ENCODE measurements at places on chromosomes 12 and 14. TPM values are rescaled to one million over a fixed set of nuclear protein-coding genes. Genes with fewer than 3 reads are reported as not detected.

The FITM1 gene
- 148 TPM for total RNA-seq

The GRIN2B gene
- 0.03 TPM for total RNA-seq

DNA sequence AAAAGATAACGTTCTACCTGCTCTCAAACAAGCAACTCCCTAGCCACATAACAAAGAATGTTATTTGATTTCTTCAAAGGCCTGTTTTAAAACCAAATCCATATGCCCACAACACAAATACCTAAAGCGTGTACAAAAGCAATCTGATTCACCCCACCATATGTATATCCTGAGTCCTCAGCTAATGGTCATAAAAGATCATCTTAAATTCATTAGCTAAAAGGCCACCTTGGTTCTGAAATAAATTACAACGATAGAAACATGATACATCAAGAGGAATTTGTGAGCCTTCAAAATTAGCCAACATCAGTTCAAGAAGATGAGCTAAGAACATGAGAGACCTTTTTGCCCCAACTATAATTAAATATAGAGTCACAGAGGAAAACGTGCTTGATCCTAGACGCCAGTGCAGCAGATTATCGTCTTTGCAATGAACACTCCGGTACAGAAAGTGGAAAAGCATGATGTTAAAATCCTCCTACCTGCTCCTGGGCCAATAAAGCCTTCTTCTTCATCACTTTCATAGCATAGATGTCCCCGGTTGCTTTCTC, 20.0 kb downstream of the CIT start:
- H3K27ac ChIP-seq: no peak overlapping the region
- no peak for DNase-seq
- H3K27me3 ChIP-seq: no peaks in the 10 kb centered on the region
- H3K36me3 ChIP-seq: no peaks in the 10 kb centered on the region
- no peak overlapping the region for H3K4me3 ChIP-seq

DNA sequence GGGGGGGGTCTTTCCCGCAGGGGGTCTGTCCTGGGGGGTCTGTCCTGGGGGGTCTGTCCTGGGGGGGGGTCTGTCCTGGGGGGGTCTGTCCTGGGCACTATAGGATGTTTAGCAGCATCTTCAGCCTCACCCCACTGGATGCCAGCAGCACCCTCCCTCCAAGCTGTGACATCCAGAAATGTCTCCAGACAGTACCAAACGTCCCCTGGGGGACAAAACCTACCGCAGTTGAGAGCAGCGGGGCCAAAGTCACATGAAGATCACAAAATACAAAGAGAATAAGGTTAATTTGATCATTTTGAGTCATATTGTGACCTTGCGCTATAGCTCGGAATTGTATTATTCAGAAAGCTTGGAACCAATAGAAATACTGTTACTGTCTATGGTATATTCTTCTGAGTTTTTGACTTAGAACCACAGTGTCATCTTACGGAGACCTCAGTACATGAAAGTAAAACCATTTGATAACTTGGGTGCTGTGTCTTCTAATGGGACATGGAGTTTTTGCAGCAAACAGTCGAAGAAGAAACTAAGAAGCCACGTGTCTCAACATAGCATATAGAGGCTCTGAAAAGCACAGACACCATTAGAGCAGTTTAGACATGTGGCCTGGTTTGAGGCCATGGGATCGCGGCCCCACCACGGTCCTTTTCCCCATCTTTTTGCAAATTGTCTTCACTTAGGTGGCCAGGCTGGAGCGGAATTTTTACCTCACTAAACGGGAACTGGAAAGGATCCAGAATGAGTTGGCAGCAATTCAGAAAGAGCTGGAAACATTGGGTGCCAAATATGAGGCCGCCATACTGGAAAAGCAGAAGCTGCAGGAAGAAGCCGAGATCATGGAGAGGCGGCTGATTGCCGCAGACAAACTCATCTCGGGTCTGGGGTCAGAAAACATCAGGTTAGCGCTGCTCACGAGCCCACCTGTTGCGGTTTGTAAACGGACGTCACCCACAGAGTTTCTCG, 59.9 kb downstream of the CCDC92 start:
- no peak overlapping the region for H3K4me3 ChIP-seq
- no peaks in the 10 kb centered on the region for H3K36me3 ChIP-seq
- DNase-seq: no peak
- no peak overlapping the region for H3K27ac ChIP-seq
- H3K4me1 ChIP-seq: peaks cover 1% of the 10 kb centered on the region
- H3K27me3 ChIP-seq: peaks cover 42% of the 10 kb centered on the region

GRCh38 chr12:71555191-71555590, 108.5 kb downstream of the ZFC3H1 start:
- H3K4me3 ChIP-seq: no peak overlapping the region
- no peaks in the 10 kb centered on the region for H3K36me3 ChIP-seq
- H3K4me1 ChIP-seq: no peaks in the 10 kb centered on the region
- no peaks in the 10 kb centered on the region for H3K27me3 ChIP-seq
- DNase-seq: no peak
- H3K27ac ChIP-seq: no peak overlapping the region

DNA sequence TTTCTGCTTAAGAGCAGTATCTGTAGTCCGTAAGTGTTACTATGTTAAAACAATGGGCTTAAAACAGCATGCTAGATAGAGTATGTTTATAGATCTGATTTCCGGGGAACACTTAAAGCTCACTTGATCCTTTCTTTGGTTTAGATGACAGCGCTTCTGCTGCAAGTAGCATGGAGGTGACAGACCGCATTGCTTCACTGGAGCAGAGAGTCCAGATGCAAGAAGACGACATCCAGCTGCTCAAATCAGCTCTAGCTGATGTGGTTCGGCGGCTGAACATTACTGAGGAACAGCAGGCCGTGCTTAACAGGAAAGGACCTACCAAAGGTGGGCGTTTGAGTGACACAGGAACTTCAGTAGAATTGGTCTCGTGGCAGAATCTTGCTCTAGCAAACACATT, 57.5 kb downstream of the EML1 start:
- H3K4me3 ChIP-seq: no peak overlapping the region
- no peaks in the 10 kb centered on the region for H3K27me3 ChIP-seq
- H3K4me1 ChIP-seq: peaks cover 28% of the 10 kb centered on the region
- no peak for DNase-seq
- H3K27ac ChIP-seq: no peak overlapping the region

DNA sequence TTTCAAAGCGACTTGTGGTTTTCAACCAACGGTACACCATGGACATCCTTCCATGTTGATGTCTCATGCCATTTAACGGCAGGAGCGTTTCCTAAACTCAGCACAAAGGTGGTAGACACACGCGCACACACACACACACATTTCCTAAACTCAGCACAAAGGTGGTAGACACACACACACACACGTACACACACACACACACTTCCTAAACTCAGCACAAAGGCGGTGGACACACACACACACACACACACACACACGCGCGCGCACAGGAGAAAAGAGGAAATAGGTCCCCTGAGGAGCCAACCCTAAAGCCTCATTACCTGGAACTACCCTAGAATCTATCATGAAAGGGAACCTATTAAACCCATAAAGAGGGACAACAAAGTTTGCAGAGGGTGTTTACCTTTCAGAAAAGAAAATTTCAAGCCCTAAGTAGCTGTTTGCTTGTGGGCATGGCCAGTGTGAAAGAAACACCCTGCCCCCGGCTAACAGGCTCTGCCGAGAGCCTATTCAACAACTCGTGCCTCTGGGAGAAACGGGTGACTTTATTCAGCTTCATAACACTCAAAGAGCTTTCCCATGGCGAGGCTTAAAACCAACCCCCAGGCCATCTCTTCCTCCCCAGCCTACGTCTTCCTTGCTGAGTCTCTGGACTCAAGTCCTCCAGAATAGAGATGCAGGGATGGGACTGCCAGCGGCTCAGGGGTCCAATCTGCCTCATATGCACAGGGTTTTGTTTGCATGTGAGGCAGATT, 31.8 kb downstream of the SLC8B1 start:
- no peak overlapping the region for H3K4me3 ChIP-seq
- DNase-seq: no peak
- no peaks in the 10 kb centered on the region for H3K27me3 ChIP-seq

DNA sequence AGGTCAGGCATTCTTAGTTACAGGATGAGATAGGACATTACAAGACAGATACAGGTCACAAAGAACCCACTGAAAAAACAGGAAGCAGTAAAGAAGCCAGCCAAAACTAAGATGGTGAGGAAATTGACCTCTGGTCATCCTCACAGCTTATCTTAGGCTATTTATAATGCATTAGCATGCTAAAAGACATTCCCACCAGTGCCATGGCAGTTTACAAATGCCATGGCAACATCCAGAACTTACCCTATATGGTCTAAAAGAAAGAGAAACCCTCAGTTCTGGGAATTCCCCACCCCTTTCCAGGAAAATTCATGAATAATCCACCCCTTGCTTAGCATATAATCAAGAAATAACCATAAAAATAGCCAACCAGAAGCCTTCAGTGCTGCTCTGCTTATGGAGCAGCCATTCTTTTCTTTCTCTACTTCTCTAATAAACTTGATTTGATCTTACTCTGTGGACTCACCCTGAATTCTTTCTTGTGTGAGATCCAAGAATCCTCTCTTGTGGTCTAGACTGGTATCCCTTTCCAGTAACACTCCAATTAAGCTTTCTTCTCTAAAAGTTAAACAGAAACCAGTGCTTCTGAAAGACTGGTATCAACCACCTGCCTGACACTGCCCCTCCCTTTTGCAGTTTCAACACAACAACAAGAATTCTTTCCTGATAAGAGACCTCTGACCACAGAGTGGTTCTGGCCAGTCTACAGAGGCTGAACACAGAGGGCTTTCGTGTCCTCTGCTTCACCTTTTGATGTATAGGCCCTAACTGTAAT, 86.9 kb downstream of the BCAT1 start:
- DNase-seq: no peak
- H3K27me3 ChIP-seq: no peaks in the 10 kb centered on the region
- no peaks in the 10 kb centered on the region for H3K4me1 ChIP-seq
- no peak overlapping the region for H3K27ac ChIP-seq
